ENCODE measurements at places on chromosomes 4 and X.

GRCh38 chr4:95180531-95181242 is 368.1 kb downstream of the UNC5C start:
- DNase-seq = no peak

GRCh38 chr4:53541577-53542206 is 49.6 kb downstream of the LNX1 start:
- DNase-seq = no peak

GRCh38 chrX:2533424-2533823 is 32.6 kb upstream of the DHRSX start:
- DNase-seq = no peak

DNA sequence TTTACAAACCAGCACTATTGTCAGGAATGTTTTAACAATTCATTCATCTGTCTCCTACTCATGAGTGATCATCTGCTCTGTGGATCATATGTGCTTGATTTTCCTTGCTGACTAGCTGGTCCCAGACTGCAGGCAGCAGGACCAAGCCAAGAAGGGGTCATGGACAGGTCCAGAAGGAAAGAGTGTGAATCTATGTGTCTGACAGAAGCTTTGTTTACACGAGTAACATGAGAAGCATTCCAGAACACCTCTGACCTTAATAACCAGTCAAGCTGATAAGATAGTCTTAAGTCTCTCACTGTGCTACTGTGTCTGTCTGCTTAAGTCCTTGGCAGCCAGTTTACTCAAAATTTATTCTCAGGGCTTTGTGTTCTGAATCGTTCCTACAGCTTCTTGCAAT is 39.0 kb downstream of the GUCY1A1 start:
- no peak for DNase-seq

- no peak for DNase-seq
These were observed 242.8 kb upstream of the DKK2 start for GRCh38 chr4:107278791-107279483.

- no peak for DNase-seq
These were observed 618.1 kb downstream of the PPP4R3C start for GRCh38 chrX:26845056-26845455.

GRCh38 chrX:95666056-95666455 is 1018.6 kb upstream of the DIAPH2 start:
- DNase-seq = no peak

DNA sequence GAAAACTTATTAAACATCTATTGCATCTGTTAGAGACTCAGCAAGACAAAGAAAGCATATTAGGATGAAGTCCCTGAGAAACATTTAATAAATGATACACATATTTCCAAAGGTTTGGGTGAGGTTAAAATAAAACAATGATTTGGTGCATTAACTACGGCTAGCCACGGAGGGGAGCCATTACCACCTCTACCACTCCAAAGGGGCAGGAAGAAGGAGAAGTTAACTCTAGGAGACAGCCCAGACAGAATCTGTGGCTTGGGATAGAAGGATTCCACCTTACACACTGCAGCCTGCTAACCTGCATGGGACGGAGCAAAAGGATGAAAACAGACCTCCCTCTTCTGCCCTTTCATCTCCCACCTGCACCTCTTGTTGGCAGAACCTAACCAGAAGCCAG is 189.1 kb upstream of the C1QTNF7 start:
- DNase-seq = peak; percentile 18

DNA sequence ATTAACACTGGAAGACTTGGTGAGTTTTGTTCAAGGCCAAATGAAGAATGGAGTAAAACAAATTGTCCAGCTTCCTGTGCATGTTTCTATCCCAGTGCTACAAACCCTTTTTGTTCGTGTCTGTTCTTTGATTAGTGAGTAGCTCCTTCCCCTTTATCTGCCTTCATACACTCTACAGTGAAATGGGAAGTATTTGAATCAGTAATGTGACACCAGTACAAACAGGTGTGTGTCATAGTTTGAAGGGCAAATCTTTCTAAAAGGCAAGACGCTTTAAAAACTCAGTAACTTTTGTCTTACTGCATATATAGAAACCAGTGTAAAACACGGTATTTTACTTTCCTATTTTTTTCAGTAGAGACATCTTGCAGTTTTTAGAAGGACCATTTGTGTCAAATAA is 5.9 kb downstream of the ARHGEF38 start:
- no peak for DNase-seq

GRCh38 chr4:8538703-8539567 is 41.3 kb upstream of the GPR78 start:
- no peak for DNase-seq

GRCh38 chr4:5980436-5981155 is 37.6 kb downstream of the C4orf50 start:
- DNase-seq = no peak

DNA sequence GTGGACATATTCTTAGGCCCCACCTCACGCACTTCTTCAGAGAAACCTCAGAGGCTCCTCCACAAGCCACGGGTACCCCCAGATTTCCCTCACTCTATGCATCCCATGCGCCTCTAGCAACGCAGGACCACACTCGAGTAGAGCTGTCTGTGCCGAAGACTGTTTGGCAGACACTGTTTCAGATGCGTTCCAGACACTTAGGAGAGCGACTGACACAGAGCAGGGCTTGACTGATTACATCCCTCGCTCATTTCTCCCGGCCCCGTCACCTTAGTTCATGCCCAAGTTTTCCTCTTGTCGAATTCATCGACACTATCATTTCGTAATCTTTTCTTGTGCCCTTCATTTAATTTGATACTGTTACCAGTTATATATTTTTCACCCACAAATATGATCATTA is 15.0 kb downstream of the SORBS2 start:
- no peak for DNase-seq

GRCh38 chr4:145840162-145840768 is 98.4 kb downstream of the ZNF827 start:
- DNase-seq = no peak

DNA sequence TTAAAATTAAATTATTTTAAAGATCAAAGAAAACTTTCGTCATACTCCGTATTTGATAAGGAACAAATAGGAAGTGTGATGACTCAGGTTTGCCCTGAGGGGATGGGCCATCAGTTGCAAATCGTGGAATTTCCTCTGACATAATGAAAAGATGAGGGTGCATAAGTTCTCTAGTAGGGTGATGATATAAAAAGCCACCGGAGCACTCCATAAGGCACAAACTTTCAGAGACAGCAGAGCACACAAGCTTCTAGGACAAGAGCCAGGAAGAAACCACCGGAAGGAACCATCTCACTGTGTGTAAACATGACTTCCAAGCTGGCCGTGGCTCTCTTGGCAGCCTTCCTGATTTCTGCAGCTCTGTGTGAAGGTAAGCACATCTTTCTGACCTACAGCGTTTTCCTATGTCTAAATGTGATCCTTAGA is at the start of gene CXCL8:
Gene CXCL8, plus strand, starts transcription at position 217 of the 426 bp plus-strand sequence. Its CDS starts 90 bp downstream, at position 307.
- DNase-seq = no peak

DNA sequence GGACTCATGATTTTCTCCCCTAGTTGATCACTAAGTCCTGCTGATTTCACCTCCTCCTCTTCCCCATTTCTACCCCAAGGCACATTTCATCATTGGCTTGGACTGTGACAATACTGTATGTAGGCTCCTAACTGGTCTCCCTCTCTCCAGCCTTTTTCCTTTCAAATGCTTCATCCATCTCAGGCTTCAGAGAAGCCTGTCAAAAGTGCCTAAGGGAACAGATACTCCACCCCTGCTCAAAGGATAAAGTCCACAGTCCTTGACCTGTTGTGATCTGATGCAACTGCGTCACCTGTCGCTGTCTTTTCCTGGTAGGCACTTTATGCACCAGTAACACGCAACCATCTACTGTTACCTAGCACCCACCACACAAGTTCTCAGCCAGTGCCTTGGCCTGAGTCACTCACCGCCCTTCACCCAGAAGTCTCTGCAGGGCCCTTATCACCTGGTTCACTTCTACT is 12.8 kb downstream of the SCARB2 start:
- DNase-seq = no peak

All from D721Med (cell line).